Heart right ventricle (tissue), 16 donors: ENCODE measurements at places on chromosomes 12 and 14.

GRCh38 chr12:48601013-48601756 is 31.3 kb upstream of the LALBA start:
- no peaks in the 10 kb centered on the region for H3K4me1 ChIP-seq
- no peak for DNase-seq
- no peaks in the 10 kb centered on the region for H3K36me3 ChIP-seq

DNA sequence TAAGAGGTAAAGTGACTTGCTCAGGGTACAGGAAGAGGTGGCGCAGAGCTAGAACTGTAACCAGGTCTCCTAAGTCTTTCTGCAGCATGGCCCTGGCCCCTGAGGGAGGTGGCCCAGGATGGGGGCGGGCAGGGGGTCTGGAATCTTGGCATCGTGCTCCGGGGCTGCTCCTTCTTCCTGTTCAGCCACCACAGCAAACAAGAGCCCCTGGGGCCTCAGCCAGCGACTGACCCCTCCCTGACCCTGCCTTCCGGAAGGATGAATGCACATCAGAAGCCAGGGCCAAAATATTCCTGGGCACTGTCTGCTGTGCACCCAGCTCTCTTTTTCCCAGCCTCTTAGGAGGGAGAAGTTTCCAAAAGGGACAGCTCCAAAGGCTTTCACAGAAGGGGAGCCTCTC is 242.8 kb downstream of the DPF3 start:
- H3K27me3 ChIP-seq: no peaks in the 10 kb centered on the region
- no peak overlapping the region for H3K27ac ChIP-seq
- DNase-seq: no peak
- no peak overlapping the region for H3K4me3 ChIP-seq

DNA sequence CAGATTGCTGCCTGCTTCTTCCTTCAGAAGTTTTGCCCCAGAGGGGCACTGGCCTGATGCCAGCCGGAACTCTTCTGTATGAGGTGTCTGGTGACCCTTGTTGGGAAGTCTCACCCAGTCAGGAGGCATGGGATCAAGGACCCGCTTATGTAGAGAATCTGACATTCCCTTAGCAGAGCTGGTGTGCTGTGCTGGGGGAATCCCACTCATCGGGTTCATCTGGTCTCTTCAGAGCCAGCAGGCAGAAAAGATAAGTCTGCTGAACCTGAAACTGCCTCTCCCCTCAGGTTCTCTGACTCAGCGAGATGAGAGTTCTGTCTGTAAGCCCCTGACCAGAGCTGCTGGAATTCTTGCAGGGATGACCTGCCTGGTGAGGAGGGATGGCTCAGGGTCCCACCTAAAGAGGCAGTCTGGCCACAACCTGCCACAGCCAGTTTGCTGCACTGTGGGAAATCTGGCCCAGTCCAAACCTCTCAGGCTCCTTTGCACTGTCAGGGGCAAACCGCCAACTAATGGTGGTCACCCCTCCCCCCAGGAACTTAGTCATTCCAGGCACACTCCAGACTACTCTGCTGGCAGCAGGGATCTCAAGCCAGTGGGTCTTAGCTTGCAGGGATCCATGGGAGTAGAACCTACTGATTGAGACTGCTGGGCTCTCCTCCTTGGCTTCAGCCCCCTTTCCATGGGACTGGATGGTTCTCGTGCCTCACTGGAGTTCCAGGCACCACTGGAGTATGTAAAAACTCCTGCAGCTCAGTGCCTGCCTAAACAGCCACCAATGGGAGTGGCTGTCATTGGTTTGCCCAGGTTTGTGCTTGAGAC is 4.1 kb downstream of the CLEC2D start:
- H3K27ac ChIP-seq: no peak overlapping the region
- DNase-seq: peak; percentile 67
- peaks cover 12% of the 10 kb centered on the region for H3K4me1 ChIP-seq
- no peaks in the 10 kb centered on the region for H3K27me3 ChIP-seq

GRCh38 chr14:76931631-76932402 is 96.7 kb downstream of the IRF2BPL start:
- H3K4me3 ChIP-seq: no peak overlapping the region
- no peaks in the 10 kb centered on the region for H3K36me3 ChIP-seq

- H3K27me3 ChIP-seq: no peaks in the 10 kb centered on the region
- H3K4me3 ChIP-seq: no peak overlapping the region
- no peak overlapping the region for H3K27ac ChIP-seq
- H3K4me1 ChIP-seq: peaks cover 8% of the 10 kb centered on the region
These were observed 448.1 kb downstream of the BCAT1 start for GRCh38 chr12:24500831-24501230.

- H3K27ac ChIP-seq: no peak overlapping the region
- peaks cover 86% of the 10 kb centered on the region for H3K36me3 ChIP-seq
- H3K4me3 ChIP-seq: no peak overlapping the region
- no peaks in the 10 kb centered on the region for H3K27me3 ChIP-seq
These were observed 107.6 kb downstream of the PLEKHG7 start for GRCh38 chr12:92810370-92810769.

- no peak overlapping the region for H3K4me3 ChIP-seq
- DNase-seq: no peak
- H3K27ac ChIP-seq: no peak overlapping the region
- peaks cover 21% of the 10 kb centered on the region for H3K4me1 ChIP-seq
- no peaks in the 10 kb centered on the region for H3K36me3 ChIP-seq
- H3K27me3 ChIP-seq: no peaks in the 10 kb centered on the region
These were observed 2.1 kb downstream of the GSTZ1 start for GRCh38 chr14:77322951-77323350.

- peaks cover 57% of the 10 kb centered on the region for H3K4me1 ChIP-seq
- H3K27me3 ChIP-seq: no peaks in the 10 kb centered on the region
- H3K27ac ChIP-seq: peak overlapping the region; percentile 89
- no peak overlapping the region for H3K4me3 ChIP-seq
- H3K36me3 ChIP-seq: peaks cover 6% of the 10 kb centered on the region
- no peak for DNase-seq
These were observed 84.5 kb downstream of the BORCS5 start for GRCh38 chr12:12441429-12441807.

GRCh38 chr12:6957741-6958608 is 6.8 kb downstream of the PTPN6 start:
- H3K27ac ChIP-seq: peak overlapping the region; percentile 83
- no peaks in the 10 kb centered on the region for H3K36me3 ChIP-seq
- no peak overlapping the region for H3K4me3 ChIP-seq
- no peak for DNase-seq

DNA sequence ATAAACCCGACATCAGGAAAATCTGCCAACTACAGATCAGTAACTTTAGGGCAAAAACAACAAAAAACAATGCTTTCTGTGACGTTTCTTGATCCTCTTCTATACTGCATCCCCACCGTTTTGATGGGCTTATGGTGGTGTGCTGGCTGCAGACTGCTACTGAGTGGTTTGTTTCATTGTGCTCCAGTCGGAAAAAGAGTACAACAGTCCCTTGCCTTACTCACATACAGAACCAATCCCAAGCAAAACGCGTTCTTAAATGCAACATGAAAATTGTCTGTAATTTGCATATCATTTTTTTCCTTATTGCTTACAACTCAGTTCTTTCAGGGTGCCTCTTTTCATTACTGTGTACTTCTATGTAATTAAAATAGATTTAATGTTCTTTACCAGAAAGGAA is 2.3 kb downstream of the ETV6 start:
- H3K4me3 ChIP-seq: peak overlapping the region; percentile 94
- no peaks in the 10 kb centered on the region for H3K27me3 ChIP-seq
- H3K4me1 ChIP-seq: peaks cover 45% of the 10 kb centered on the region
- H3K36me3 ChIP-seq: no peaks in the 10 kb centered on the region
- no peak for DNase-seq
- peak overlapping the region; percentile 44 for H3K27ac ChIP-seq

- no peaks in the 10 kb centered on the region for H3K27me3 ChIP-seq
- no peak overlapping the region for H3K27ac ChIP-seq
- DNase-seq: no peak
- H3K4me3 ChIP-seq: no peak overlapping the region
- H3K36me3 ChIP-seq: no peaks in the 10 kb centered on the region
- H3K4me1 ChIP-seq: peaks cover 11% of the 10 kb centered on the region
These were observed 220.0 kb upstream of the EGLN3 start for GRCh38 chr14:34170882-34171281.

- H3K4me3 ChIP-seq: no peak overlapping the region
- peak overlapping the region; percentile 57 for H3K27ac ChIP-seq
- no peaks in the 10 kb centered on the region for H3K27me3 ChIP-seq
- peaks cover 53% of the 10 kb centered on the region for H3K4me1 ChIP-seq
- no peak for DNase-seq
These were observed 177.4 kb upstream of the HIF1A start for GRCh38 chr14:61517911-61518384.

GRCh38 chr14:34875031-34875922 is at the start of gene BAZ1A:
Gene BAZ1A (minus strand): TSS chr14:34875360. CDS start chr14:34874604, 756 bp downstream.
- no peaks in the 10 kb centered on the region for H3K27me3 ChIP-seq
- H3K4me3 ChIP-seq: peak within 1 kb of the TSS; percentile 73
- DNase-seq: peak; percentile 65
- no peaks in the 10 kb centered on the region for H3K4me1 ChIP-seq
- H3K27ac ChIP-seq: peak within 1 kb of the TSS; percentile 97

- no peak for DNase-seq
- no peaks in the 10 kb centered on the region for H3K27me3 ChIP-seq
- H3K36me3 ChIP-seq: no peaks in the 10 kb centered on the region
These were observed 101.0 kb downstream of the FOXG1 start for GRCh38 chr14:28867571-28867970.

DNA sequence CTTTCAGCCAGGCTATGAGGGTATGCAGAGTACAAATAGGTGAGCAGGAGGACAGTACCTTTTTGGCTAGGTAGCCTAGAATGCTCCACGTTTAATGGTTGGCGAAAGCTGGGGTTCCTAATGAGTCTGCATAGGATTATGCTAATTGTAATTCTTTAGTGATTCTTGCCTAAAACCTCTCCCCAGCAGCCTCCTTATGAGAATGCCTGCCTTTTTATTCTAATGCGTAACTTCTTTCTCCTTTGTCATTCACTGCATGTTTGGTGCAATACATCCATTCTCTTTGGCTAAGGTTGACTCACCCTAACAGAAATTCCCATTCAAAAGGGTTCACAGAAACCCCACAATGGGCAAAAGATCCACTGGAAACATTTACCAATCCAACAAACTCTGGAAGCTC is 752.2 kb downstream of the FSCB start:
- no peak overlapping the region for H3K4me3 ChIP-seq
- H3K27ac ChIP-seq: no peak overlapping the region
- H3K27me3 ChIP-seq: no peaks in the 10 kb centered on the region
- no peaks in the 10 kb centered on the region for H3K4me1 ChIP-seq

DNA sequence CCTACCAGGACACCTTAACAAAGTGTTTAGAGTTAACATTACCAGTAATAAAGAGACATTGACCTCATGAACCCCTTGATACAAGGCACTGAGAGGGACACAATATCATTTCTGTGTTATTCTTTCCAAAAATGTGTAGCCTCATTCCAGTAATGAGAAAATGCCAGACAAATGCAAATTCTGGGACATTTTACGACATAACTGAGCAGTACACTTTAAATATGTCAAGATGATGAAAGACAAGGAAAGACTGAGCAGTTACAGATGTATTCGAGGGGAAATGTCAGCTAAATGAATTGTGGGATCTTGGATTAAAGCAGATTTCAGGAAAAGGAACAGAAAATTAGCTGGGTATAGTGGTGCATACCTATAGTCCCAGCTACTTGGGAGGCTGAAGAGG is 255.6 kb downstream of the ERC1 start:
- H3K27ac ChIP-seq: no peak overlapping the region
- no peak overlapping the region for H3K4me3 ChIP-seq
- H3K36me3 ChIP-seq: no peaks in the 10 kb centered on the region
- no peaks in the 10 kb centered on the region for H3K27me3 ChIP-seq
- peaks cover 6% of the 10 kb centered on the region for H3K4me1 ChIP-seq

GRCh38 chr12:69083689-69084088 is 150.7 kb upstream of the CPM start:
- H3K36me3 ChIP-seq: no peaks in the 10 kb centered on the region
- no peaks in the 10 kb centered on the region for H3K27me3 ChIP-seq
- DNase-seq: no peak
- H3K4me1 ChIP-seq: no peaks in the 10 kb centered on the region
- no peak overlapping the region for H3K4me3 ChIP-seq
- no peak overlapping the region for H3K27ac ChIP-seq

DNA sequence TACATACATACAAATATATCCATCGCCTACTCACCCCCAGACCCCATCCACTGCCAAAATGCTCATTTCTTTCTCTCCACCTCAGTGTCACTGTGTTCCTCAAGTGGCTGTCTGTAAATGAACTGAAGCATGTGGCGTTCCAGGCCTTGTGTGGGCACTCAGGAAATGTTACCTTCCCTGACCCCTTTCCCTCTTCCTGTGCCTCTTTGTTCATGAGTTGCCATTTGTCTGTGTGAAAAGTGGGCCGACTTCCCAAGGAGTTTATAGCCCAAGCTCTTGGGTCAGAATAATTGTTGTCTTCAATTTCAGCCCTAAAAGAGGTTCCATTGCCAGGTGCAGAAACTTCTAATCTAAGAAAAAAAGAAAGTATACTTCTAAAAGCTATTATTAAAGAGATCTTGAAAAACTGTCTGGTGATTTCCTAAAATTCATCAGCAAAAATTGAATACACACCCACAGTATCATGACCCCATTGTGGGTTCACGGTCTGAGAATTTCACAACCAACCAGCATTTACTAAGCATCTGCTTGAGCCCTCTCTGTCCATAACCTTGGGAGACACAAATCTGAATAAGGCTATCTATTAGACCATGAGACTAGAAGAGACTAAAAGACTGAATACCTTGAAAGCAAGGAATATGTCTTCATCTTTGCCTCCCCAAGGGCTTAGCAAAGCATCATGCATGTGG is 201.4 kb upstream of the EEA1 start:
- peak overlapping the region; percentile 9 for H3K27ac ChIP-seq
- DNase-seq: no peak
- no peak overlapping the region for H3K4me3 ChIP-seq
- H3K36me3 ChIP-seq: no peaks in the 10 kb centered on the region
- peaks cover 17% of the 10 kb centered on the region for H3K4me1 ChIP-seq

- H3K36me3 ChIP-seq: no peaks in the 10 kb centered on the region
- H3K27ac ChIP-seq: no peak overlapping the region
- peaks cover 3% of the 10 kb centered on the region for H3K4me1 ChIP-seq
- no peaks in the 10 kb centered on the region for H3K27me3 ChIP-seq
These were observed 48.7 kb downstream of the PPFIBP1 start for GRCh38 chr12:27572486-27573255.

DNA sequence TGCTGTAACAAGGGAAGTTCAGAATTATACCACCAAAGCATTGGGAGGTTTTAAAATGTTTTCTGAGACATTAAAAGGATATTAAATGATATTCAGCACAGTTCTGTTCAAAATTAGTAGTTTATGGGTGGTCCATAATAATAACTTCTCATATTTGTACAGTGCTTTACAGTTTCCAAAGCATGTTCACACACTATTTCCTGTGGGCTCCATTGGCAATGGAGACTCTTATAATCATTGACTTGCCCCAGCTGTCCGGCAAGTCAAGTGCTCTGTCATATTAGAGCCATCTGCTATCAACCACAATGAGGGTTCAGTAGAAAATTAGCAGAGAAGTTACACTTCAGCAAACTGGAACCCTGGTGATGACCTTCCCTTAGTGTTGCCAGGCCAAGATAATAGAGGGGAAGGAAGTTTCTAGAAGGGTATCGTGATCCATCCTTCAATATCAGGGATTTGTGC is 526.6 kb upstream of the CCDC196 start:
- no peaks in the 10 kb centered on the region for H3K27me3 ChIP-seq
- H3K4me3 ChIP-seq: no peak overlapping the region
- H3K27ac ChIP-seq: no peak overlapping the region

GRCh38 chr14:29892327-29892726 is 35.3 kb downstream of the PRKD1 start:
- H3K36me3 ChIP-seq: no peaks in the 10 kb centered on the region
- H3K4me3 ChIP-seq: no peak overlapping the region
- no peaks in the 10 kb centered on the region for H3K27me3 ChIP-seq
- H3K4me1 ChIP-seq: no peaks in the 10 kb centered on the region
- DNase-seq: no peak
- no peak overlapping the region for H3K27ac ChIP-seq

- H3K4me1 ChIP-seq: peaks cover 58% of the 10 kb centered on the region
- H3K27ac ChIP-seq: no peak overlapping the region
- DNase-seq: no peak
- no peak overlapping the region for H3K4me3 ChIP-seq
- H3K27me3 ChIP-seq: no peaks in the 10 kb centered on the region
These were observed 159.8 kb downstream of the TGFB3 start for GRCh38 chr14:75821831-75822521.
